T-helper 2 cell (primary cell): ENCODE measurements at places on chromosomes 3 and 15.

- DNase-seq = no peak
Measured at GRCh38 chr3:44396200-44397171, 57.9 kb downstream of the TCAIM start.

DNA sequence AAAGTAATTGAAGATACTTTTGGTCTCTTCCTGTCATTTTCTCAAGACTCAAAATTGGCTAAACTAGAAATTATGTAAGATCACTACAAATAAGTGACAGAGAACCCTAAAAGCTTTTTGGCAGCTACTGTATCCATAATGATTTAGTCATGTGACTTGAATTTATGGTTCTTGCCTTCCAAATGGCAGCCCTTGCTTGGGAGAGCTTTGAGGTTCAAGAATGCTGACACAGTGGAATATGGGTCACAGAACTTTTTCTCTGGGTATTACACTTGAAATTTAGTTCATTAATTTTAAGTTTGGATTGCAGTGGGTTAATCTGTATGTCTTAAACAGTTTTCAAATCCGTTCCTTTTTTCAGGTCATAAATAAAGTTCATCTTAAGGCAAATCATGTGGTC is 14.0 kb downstream of the LMLN start:
- no peak for DNase-seq

- DNase-seq = no peak
Measured at GRCh38 chr3:34207002-34207401, 408.6 kb downstream of the PDCD6IP start.

- DNase-seq = no peak
Measured at GRCh38 chr15:88132499-88132898, 124.0 kb downstream of the NTRK3 start.

DNA sequence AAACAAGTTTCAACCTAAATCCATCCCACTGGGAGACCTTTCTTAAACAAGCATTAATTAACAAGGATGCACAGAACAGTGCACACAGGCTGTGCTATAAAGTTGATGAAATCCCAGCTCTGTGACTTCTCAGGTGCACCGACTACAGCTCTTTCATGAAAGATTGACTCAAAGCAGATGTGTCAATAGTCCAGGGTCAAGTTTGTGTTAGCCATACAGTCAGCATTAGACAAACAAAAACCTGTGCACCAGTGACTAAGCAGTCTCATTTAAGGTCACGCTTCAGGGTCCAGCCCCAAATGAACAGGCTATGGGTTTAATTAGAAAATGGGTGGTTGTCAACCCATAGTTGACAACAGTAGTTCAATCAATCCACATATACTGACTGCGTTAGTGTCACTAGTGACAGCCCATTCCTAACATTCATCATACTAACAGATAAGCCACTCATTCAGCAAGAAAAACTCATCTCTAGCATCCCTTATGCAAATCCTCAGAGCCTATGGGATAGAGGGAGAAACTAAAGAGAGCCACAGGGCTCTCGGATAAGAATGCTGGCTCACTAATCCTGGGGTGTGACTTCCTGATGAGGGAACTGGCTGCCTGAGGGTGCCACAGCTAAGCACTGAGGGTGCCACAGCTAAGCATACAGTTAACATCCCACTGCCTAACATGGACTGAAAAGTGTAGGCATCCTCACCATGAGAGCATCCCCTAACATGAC is 84.1 kb downstream of the WNT5A start:
- DNase-seq = no peak
